Substantia nigra (tissue), 51 donors: ENCODE measurements at places on chromosomes 1 and 21.

- no peak for DNase-seq
Measured at GRCh38 chr1:214404571-214405213, 123.7 kb downstream of the SMYD2 start.

- DNase-seq: no peak
Measured at GRCh38 chr1:119902775-119903442, 6.6 kb upstream of the ADAM30 start.

GRCh38 chr1:212364985-212365384, 49.7 kb downstream of the PACC1 start:
- no peak for DNase-seq

- no peak for DNase-seq
Measured at GRCh38 chr1:162772571-162773154, 17.8 kb upstream of the HSD17B7 start.

DNA sequence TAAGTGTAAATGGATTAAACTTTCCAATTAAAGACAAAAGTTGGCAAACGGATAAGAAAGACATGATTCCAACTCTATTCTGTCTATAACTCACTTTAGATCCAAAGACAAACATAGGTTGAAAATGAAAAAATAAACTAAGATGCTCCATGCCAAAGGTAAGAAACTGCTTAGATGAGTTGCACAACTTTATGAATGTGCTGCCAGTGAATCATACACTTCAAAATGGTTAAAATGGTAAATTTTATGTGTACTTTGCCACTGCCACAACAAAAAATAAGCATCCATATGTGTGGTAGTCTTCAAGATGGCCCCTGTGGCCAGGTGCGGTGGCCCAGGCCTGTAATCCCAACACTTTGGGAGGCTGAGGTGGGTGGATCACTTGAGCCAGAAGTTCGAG, 45.0 kb downstream of the NSL1 start:
- no peak for DNase-seq

- no peak for DNase-seq
Measured at GRCh38 chr1:243421784-243422183, 165.9 kb downstream of the SDCCAG8 start.
